ENCODE measurements at places on chromosomes 3 and 15.

- no peak for DNase-seq
These were observed 618 bp upstream of the MON1A start for GRCh38 chr3:49930168-49930690.

DNA sequence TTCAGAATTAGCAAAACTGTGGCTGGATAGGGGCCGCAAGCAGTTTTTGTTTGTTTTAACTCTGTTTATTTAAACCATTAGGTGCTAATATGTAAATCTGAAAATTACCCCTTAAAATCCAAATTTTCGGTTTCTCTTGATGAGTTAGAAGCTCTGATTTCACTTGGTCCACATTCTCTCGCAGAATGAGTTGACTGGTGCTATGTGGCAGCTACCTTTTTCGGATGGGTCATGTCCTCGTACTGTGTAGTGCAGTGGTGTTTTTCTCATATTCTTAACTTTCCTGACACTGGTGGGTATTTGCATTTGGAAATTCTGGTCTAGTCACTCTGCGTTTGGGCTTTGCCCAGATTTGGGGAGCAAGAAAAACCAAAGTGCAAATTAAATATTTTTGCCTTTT is 87.1 kb downstream of the DIPK2A start:
- DNase-seq = no peak

GRCh38 chr3:62372621-62373041 is 719 bp downstream of the FEZF2 start:
- DNase-seq = no peak

DNA sequence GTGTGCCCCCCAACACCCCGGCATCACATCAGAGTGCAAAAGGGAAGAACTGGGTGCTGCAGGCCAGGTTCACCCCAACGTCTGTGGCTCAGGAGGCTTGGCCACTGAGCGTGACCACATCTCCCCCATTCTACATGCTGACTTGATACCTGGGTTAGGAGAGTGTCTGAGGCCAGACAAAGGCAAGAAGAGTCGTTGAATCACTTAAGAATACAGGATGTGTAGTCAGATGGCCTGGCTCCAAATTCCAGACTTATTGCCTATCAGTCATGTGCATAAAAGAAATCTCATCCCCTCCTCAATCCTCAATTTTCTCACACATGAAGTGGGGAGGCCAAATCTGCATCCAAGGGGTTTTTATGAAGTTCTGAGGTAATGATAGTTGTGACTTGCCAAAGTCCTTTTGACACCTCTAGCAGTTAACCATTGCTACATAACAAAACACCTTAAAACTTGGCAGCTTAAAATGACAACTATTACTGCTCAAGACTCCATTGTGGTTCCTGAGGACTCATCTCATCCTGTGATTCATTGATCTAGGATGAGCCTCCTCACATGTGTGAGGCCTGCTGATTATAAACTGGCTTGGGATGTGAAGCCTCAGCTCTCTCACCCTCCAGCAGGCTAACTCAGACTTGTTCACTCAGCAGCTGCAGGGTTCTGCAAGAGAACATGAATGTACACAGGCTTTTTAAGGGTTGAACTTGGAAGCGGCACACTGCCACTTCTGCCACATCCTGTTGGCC is 138.8 kb upstream of the TLE3 start:
- no peak for DNase-seq

Data from right cardiac atrium (tissue), 5 donors.